Activated CD4-positive, alpha-beta T cell treated with anti-CD3 and anti-CD28 coated beads, Interleukin-2, amount 50 U/mL, for 24 hours (primary cell): ENCODE measurements at places on chromosomes 6 and 20.

DNA sequence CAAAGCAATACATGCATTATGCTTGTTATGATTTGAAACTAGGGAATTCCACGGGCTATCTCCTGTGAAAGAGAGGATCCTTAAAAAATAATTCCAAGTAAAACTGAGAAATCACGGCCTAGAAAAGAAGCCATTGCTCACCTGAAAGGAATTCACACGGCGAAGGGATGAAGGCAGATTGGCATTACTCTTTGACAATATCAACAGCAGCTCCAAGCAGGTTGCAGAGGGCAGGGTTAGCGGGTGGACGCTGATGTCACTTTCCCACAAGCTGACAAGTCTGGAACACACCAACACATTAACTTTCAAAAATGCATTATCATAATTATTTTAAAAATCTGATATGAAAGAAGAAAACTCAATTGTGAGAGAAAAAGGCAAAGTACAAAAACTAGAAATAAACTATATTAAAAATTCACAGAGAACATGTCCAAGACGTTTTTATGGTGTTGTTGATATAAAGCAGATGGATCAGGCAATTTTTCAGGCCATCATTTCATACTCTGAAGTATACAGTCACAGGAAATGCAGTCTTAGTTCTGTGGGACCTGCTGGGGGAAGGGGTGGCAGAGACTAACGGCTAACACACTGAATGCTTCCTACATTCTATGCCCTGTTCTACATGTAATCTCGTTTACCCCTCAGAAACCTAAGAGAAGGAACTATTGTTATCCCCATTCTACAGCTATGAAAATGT, 108.3 kb downstream of the UBE3D start:
- no peak for DNase-seq

DNA sequence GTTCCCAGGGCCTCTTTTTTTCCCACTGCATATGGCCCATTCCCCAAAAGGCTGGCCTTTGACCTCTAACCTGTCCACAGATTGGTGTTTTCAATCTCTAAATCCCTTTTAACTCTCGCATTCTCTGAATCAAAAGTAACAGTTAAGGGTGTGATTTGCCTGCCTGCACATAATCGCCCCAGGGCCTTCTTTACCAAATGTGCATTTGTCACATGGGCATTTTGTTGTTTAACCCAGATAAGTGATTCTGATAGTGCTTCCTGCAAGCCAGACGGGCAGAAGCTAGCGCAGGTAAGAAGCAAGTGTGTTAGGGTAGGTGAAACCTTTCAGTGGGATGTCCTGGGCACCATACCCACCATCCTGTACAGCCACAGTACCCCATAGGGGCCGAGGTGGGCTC, 49.4 kb upstream of the PLEKHG1 start:
- no peak for DNase-seq

DNA sequence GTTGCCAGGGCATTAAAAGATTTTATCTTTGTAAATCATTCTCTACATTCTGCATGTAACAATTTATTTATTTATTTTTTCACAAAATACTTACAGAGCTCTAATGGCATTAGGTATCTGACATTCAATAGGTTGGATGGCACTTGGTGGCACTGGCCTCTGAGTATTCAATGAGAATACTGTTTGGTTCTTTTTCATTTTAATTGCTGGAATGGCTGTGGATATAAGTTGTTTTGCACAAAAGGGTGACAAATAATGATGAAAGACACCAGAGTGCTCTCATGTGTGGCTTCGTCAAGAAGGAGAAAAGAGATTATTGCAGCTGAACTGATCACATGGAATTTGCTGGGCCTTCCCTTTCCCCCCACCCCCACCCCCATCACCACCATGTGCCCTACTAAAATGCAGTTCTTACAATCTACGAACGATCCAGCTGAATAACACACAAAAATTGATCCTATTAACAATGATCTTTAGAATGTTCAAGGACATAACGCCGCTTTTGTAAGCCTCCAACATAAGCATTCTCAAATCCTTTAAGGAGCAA, 195.2 kb upstream of the POU3F2 start:
- DNase-seq, result no peak

GRCh38 chr6:137283940-137284810, 65.0 kb upstream of the IFNGR1 start:
- no peak for DNase-seq

DNA sequence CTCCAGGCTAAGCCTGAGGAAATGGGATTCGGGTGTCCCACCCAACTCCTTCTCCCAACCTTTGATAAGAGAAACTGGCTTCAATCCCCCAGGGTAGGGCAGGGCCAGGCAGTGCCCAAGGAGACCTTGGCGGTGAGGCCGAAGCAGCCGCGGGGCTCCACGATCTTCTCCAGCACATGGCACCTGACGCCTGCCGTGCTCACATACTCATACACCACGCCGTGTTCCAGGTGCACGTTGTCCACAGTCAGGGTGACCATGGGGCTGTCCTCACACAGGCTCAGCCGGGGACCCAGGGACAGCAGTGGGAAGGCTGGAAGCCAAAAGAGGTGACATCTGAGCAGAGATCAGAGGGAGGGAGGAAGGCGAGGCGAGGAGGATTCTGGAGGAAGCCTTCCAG, 176.5 kb downstream of the PREX1 start:
- no peak for DNase-seq

DNA sequence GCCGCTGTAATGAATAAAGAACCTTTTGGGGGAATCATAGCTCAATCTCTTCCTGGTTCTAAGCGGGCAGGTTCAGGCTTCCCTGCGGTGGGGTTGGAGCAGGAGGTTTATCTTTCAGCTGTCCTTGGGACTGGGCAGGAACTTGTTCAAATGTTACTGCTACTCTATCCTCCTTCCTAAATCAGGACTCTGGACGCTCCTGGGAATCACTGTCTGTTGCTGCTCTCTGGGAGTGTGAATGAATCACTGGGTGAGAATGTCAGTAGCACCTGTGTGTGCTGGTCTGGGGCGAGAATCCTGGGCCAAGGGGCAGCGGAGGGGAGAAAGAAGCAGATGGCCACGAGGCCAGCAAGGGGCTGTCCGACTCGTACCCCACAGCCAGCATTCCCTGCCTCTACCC, 65.4 kb upstream of the ZNFX1 start:
- no peak for DNase-seq
